ENCODE measurements at places on chromosomes 4 and X. TPM values are rescaled to one million over a fixed set of nuclear protein-coding genes. Genes with fewer than 3 reads are reported as not detected.

GRCh38 chr4:108544481-108544880 is 75.9 kb upstream of the RPL34 start:
- H3K36me3 ChIP-seq = no peaks in the 10 kb centered on the region
- no peak for DNase-seq
- no peaks in the 10 kb centered on the region for H3K27me3 ChIP-seq
- no peak overlapping the region for H3K27ac ChIP-seq
- no peak overlapping the region for H3K4me3 ChIP-seq

TCEAL3 gene
- total RNA-seq = 23.8 TPM

DNA sequence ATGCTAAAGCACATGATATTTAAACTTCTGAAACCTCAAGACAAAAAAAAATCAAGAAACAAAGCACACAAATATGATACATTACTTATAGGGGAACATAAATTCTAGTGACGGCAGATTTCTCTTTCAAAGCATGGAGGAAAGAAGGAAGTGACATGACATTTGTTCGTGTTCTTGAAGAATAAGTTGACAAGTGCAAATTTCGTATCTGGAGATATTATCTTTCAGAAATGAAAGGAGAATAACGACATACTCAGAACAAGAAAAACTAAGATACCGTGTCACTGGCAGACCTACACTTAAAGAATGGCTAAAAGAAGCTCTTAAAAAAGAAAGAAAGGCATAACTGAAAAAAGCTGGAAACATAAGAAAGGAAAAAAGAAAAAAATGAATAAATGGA is 16.6 kb downstream of the CENPVL2 start:
- H3K27me3 ChIP-seq = peaks cover 2% of the 10 kb centered on the region
- no peaks in the 10 kb centered on the region for H3K36me3 ChIP-seq
- no peak for DNase-seq
- H3K4me3 ChIP-seq = no peak overlapping the region
- H3K27ac ChIP-seq = no peak overlapping the region

GRCh38 chr4:165464813-165465381 is 86.1 kb downstream of the CPE start:
- no peak overlapping the region for H3K4me3 ChIP-seq
- H3K27ac ChIP-seq = no peak overlapping the region
- no peaks in the 10 kb centered on the region for H3K36me3 ChIP-seq
- no peak for DNase-seq
- H3K4me1 ChIP-seq = no peaks in the 10 kb centered on the region

DNA sequence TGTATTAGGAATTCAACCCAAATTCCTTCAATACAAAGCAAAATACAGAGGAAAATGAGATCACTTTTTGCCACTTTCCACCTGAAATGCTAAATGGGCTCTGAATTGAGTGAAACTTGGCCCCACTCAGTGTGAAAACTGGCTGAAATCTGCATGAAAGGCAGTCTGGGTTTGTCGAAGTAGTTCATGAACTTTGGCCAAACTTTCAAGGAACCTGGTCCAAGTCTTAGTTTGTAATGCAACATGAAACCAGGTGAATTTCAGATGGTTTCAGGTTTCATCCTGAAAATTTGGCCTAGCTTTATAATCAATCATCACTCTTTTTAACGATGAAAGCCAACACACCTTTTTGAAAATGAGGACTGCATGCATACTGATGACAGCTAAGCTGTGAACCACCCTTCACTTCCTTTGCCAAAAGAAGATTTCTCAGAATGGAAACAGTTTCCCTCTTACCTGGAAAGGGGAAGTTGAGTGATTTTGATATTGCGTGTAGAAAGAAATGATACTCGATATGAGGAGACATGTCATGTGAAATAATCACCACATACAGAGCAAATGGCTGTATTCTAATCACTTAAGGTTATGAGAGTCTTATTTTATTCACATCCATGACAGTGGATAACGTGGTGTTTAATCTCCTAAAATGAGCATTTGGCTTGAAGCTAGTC is 209.9 kb upstream of the ETNPPL start:
- H3K36me3 ChIP-seq = no peaks in the 10 kb centered on the region
- H3K4me1 ChIP-seq = no peaks in the 10 kb centered on the region
- H3K27me3 ChIP-seq = no peaks in the 10 kb centered on the region
- H3K4me3 ChIP-seq = no peak overlapping the region

DNA sequence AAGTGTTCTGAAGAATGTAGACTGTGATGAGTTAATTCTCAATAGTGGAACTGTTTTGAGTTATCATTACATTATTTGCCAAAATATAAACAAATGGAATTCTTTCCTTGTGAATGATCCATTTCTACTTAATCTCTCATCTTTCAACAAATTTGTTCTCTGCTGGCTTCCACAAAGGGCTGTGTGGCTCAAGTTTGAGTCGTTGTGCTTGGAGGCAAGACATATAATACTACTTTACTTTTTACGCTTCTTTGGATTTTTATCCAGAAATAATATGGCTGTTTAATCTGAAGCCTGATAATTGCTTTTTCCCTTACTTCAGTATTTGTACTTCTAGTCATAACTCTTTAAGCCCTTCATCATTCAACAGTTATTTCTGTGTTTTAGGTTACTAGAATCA is 169.5 kb downstream of the ARHGAP10 start:
- H3K27ac ChIP-seq = no peak overlapping the region
- H3K27me3 ChIP-seq = no peaks in the 10 kb centered on the region
- no peaks in the 10 kb centered on the region for H3K36me3 ChIP-seq

ADH7 gene
- total RNA-seq = not detected

HERC5 gene
- 6.7 TPM for total RNA-seq

FAT4 gene
- 11.8 TPM for total RNA-seq

DNA sequence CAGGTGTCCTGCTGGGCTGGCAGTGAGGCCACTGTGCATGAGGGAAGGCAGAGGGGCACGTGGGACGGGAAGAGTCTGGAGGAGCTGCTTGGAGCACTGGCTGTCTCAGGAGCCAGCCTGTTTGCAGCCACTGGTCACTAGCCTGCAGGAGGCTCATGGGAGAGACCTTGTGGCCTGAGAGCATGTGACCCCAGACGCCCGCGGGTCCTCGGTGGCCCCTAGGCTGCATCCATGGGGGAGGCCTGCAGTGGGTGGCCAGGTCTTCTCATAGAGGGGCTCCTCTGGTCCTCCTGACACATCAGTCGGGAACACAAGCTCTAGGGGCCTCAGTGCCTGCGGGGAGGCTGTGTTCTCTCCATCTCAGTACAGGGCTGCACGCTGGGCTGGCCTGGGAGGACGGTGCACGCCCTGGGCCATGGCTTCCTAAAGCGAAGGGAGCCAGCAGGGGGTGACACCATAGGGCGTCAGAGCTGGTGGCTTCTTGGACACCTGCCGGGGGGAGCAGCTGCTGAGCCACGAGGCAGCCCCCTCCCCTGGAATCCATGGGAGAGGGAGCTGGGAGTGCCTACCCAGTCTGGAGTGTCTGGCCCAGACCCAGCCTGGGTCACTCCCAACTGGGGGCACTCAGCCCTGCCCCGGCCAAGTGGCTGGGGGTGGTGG is 12.3 kb downstream of the NAT8L start:
- H3K4me1 ChIP-seq = peaks cover 7% of the 10 kb centered on the region
- H3K36me3 ChIP-seq = no peaks in the 10 kb centered on the region
- H3K27me3 ChIP-seq = no peaks in the 10 kb centered on the region
- no peak for DNase-seq
- H3K27ac ChIP-seq = no peak overlapping the region

DNA sequence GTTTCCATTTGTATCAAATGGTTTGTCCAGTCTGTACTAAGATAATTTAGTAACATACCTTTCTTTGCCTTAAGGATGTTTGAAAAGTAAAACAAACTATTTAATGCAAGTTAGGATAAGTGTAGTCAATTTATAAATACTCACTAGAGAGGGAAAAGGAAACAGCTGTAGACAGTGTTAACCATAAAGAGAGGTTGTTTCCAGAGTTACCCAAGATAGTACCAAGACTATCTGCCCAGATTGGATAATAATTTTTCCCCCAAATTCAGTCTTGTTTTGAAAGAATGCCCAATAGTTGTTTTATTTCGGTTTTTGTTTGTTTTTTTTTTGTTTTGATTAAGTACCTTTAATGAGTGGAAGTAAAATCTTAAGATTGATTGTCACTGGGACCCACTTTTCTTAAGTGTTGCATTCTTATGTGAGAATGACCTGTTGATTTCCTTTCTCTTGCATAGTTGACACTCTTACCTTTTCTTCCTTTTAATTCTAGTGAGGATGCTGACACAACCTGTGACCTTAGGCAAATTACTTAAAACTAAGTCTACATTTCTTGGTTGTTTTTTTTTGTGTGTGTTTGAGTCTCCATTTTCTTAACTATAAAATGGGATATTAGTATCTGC is 12.8 kb downstream of the AFF1 start:
- H3K27ac ChIP-seq = no peak overlapping the region
- peaks cover under 1% of the 10 kb centered on the region for H3K4me1 ChIP-seq
- no peak overlapping the region for H3K4me3 ChIP-seq
- no peaks in the 10 kb centered on the region for H3K36me3 ChIP-seq

- no peak overlapping the region for H3K4me3 ChIP-seq
- DNase-seq = no peak
- no peaks in the 10 kb centered on the region for H3K36me3 ChIP-seq
- H3K27ac ChIP-seq = no peak overlapping the region
- H3K27me3 ChIP-seq = no peaks in the 10 kb centered on the region
These were observed 691.5 kb upstream of the HTR2C start for GRCh38 chrX:113892401-113892800.

DNA sequence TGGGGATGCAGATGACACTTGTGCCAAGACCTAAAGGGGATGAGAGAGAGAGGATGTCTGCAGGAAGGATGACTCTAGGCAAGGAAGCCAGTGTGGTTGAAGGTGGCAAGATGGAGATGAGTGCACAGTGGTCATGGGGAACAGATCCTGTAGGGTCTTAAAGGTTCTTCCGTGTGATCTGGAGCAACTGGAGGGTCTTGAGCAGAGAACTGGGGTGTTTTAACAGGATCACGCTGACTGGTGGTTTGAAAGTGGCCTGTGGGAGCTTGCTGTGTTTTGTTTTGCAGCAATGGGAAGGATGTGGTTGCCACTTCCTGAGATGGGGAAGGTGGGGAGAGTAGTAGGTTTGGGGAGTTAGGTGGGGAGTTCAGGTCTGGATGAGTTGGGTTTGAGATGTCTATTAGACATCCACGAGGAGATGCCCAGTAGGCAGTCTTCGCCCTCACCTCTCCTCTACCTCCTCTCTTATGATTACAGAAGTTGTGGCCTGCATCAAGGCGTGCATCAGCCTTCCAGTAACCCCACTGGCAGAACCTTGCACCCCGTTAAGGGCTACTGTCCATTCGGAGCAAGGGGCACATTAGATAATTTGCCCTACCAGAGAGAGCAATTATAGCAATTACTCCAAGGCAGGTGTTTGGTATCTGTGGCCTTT is 1.4 kb upstream of the STBD1 start:
- no peak for DNase-seq
- peaks cover 17% of the 10 kb centered on the region for H3K4me1 ChIP-seq
- H3K36me3 ChIP-seq = no peaks in the 10 kb centered on the region
- peak overlapping the region; percentile 81 for H3K27ac ChIP-seq
- no peaks in the 10 kb centered on the region for H3K27me3 ChIP-seq

IQCM gene
- total RNA-seq = not detected

- H3K27ac ChIP-seq = no peak overlapping the region
- DNase-seq = no peak
- no peak overlapping the region for H3K4me3 ChIP-seq
- H3K27me3 ChIP-seq = no peaks in the 10 kb centered on the region
- H3K4me1 ChIP-seq = no peaks in the 10 kb centered on the region
These were observed 646.9 kb downstream of the FAT4 start for GRCh38 chr4:125961626-125962025.

- peaks cover 7% of the 10 kb centered on the region for H3K27me3 ChIP-seq
- H3K27ac ChIP-seq = no peak overlapping the region
- no peak for DNase-seq
- H3K36me3 ChIP-seq = no peaks in the 10 kb centered on the region
- no peaks in the 10 kb centered on the region for H3K4me1 ChIP-seq
These were observed 513 bp downstream of the NHSL2 start for GRCh38 chrX:71910986-71911730.

FGD1 gene
- 14.1 TPM for total RNA-seq

- no peaks in the 10 kb centered on the region for H3K36me3 ChIP-seq
- no peak overlapping the region for H3K27ac ChIP-seq
- H3K27me3 ChIP-seq = no peaks in the 10 kb centered on the region
- H3K4me1 ChIP-seq = peaks cover 5% of the 10 kb centered on the region
- no peak for DNase-seq
- no peak overlapping the region for H3K4me3 ChIP-seq
These were observed 57.5 kb downstream of the ADRA2C start for GRCh38 chr4:3823496-3824341.

GRCh38 chrX:72280321-72280845 is 3.3 kb upstream of the RPS4X start:
- no peaks in the 10 kb centered on the region for H3K27me3 ChIP-seq
- no peak overlapping the region for H3K27ac ChIP-seq
- H3K4me3 ChIP-seq = no peak overlapping the region

FAM236D gene
- total RNA-seq = not detected

TMPRSS11D gene
- not detected for total RNA-seq

DNA sequence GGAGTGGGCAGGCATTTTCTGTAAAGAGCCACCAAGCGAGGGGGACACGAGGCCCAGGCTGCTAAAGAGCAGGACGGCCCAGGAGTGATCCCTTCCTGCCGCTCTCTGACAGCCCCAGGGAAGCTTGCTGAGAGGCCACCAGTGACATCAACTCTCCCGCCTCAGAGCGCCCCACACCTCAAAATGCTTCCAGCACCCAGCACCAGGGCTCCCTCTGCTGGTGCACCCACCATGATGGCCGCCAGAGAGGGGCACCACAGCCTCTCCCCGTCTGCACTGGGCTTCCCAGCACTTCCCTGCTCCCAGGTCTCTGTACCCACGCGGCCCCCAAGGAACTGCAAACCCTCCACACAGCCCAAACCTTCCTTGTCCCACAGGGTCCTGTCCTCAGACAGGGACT is 40.4 kb downstream of the GAK start:
- H3K36me3 ChIP-seq = no peaks in the 10 kb centered on the region
- DNase-seq = no peak
- H3K4me3 ChIP-seq = no peak overlapping the region
- H3K4me1 ChIP-seq = no peaks in the 10 kb centered on the region
- H3K27me3 ChIP-seq = no peaks in the 10 kb centered on the region
- no peak overlapping the region for H3K27ac ChIP-seq

GRCh38 chr4:179145746-179146525 is 1703.7 kb upstream of the AGA start:
- no peaks in the 10 kb centered on the region for H3K27me3 ChIP-seq
- no peak for DNase-seq
- H3K4me1 ChIP-seq = no peaks in the 10 kb centered on the region
- no peaks in the 10 kb centered on the region for H3K36me3 ChIP-seq

FGA gene
- 2.7 TPM for total RNA-seq

CFAP99 gene
- 0.33 TPM for total RNA-seq

- no peak overlapping the region for H3K27ac ChIP-seq
- H3K27me3 ChIP-seq = no peaks in the 10 kb centered on the region
- DNase-seq = no peak
- H3K36me3 ChIP-seq = no peaks in the 10 kb centered on the region
- no peaks in the 10 kb centered on the region for H3K4me1 ChIP-seq
- no peak overlapping the region for H3K4me3 ChIP-seq
These were observed 39.8 kb upstream of the S100G start for GRCh38 chrX:16610121-16610621.

DNA sequence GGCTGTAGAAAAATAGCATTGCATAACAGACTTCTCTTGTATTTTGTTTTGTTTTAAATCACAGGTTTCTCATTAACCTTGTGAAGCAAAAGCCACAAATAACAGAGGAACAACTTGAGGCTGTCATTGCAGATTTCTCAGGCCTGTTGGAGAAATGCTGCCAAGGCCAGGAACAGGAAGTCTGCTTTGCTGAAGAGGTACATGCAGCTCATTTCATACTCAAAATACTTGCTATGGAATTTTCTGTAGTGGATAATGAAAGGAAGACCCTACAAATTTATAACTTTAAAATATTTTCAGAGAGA is 17.6 kb downstream of the AFP start:
- no peaks in the 10 kb centered on the region for H3K4me1 ChIP-seq
- H3K36me3 ChIP-seq = no peaks in the 10 kb centered on the region
- no peak overlapping the region for H3K4me3 ChIP-seq
- H3K27me3 ChIP-seq = peaks cover 2% of the 10 kb centered on the region
